M059J (cell line): ENCODE measurements at places on chromosomes 12 and 14. TPM values are rescaled to one million over a fixed set of nuclear protein-coding genes. Genes with fewer than 3 reads are reported as not detected.
A peak's percentile ranks its signal among the peaks of the same experiment; 100 is the strongest.

Gene RASAL1
- not detected in 2 replicates for total RNA-seq

Gene SYCP3
- total RNA-seq = 0.76 TPM in 1 of 2 replicates, not detected in the other

Gene C1RL
- 14.3 and 22.1 TPM in 2 replicates for total RNA-seq

Gene SERPINA9
- total RNA-seq = not detected in 2 replicates

Gene SSPN
- 2.5 and 4.1 TPM in 2 replicates for total RNA-seq

- peak; percentile 9 for DNase-seq
These were observed 245.9 kb upstream of the ARID2 start for GRCh38 chr12:45483571-45483970.

- DNase-seq = no peak
These were observed 86.3 kb downstream of the DCAF5 start for GRCh38 chr14:69066396-69067171.

DNA sequence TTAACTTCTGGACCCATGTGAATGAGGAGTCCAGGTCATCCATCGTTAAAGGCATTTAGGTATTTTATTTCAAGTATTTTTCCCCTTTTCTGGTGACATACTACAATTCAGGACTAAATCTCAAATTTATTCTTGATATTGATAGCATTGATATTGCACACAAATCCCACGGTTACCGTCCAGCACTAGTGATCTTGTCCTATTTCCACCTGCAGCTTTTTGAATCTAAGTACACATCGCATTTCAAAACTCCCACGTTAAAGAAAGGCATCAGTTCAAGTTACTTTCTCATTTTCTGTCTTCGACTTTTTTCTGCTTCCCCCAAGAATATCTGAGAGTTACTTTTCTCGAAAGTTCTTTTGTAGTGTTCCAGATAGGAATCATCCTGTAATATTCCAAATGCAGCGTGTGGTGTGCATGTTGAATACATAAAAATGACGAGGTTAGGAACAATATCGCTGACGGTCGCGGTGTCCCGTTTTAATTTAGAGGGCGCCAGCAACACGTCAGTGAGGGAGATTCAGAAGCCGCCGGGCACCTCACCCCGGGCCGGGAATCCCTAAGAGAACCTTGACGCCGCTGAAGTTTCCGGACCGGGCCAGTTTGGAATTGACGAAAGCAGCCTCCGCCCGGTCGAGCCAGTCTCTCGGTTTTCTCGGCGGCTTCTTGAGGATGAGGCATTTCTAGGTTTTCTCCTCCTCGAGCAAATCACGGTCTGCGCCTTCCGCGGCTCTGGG lies 569 bp upstream of the RGS6 start:
- DNase-seq = no peak

GRCh38 chr12:85006206-85006605 lies 29.9 kb downstream of the TSPAN19 start:
- no peak for DNase-seq

GRCh38 chr12:131755305-131756113 lies 44.6 kb downstream of the SFSWAP start:
- peak; percentile 10 for DNase-seq

DNA sequence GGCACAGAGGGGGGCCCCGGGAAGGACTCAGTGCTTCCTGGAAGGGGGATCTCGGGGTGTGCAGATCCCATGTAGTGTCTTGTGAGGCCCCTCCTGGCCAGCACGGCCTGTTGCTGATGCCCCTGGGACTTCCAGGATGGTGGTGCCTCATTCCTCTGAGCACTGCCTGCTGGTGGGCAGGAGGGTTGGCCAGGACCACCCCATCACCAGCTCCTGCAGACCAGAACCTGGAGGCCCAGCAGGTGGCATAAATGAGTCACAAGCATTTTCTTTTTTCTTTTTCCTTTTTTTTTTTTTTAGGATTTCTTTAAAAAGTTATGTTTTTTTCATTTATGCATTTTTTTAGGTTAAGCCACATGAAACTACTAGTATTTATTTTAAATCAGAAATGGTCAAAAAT lies 8.0 kb downstream of the MMP17 start:
- DNase-seq = no peak

GRCh38 chr12:13181375-13182070 lies 15.0 kb upstream of the EMP1 start:
- no peak for DNase-seq

GRCh38 chr12:94269316-94269999 lies 121.1 kb downstream of the PLXNC1 start:
- no peak for DNase-seq

DNA sequence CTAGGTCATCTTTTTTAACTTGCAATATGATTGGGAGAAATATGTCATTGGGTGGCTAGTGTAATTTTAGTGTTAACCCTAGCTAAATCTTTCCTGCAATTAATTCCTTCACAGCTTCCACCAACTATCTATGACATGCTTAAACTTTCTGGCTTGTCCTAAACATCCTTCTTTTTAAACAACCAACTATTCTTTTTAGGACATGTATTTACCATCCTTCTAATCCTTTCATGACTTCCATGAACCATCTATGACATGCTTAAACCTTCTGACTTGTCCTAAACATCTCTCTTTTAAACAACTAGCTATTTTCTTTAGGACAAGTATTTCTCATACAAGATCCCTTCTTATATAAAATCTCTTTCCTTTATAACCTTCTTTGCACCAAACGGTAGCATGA lies 179.6 kb upstream of the PDZRN4 start:
- no peak for DNase-seq

- DNase-seq = no peak
These were observed 16.4 kb upstream of the TAS2R30 start for GRCh38 chr12:11150832-11151231.

DNA sequence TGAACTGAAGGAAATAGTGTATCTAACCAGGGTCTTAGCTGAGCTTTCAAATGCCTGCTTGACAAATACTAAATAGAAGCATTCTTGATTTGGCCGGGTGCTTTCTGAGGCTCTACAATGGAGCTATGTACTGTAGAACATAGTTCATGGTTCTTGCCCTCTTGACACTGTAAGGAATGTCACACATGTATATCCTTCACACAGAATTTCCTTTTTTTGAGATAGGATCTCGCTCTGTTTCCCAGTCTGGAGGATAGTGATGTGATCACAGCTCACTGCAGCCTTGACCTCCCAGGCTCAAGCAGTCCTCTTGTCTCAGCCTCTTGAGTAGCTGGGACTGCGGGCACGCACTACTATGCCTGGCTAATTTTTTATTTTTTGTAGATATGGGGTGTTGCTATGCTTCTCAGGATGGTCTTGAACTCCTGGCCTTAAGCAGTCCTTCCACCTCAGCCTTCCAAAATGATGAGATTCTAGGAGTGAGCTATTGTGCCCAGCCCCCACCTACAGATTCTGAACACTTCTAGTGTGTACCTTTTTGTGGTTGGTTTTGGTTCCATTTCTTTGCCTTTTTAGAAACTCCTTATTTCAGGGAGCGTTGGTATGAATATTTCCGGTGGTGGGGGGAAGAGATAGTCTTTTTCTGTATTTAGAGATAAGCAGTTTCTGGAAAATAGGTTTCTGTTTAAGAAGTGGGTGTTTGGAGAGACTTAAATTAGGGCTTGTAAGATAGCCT lies 4.2 kb downstream of the MLXIP start:
- no peak for DNase-seq
